ENCODE measurements at places on chromosomes 1 and 21.

GRCh38 chr1:227903614-227904501 lies 43.9 kb downstream of the WNT9A start:
- no peak for DNase-seq

DNA sequence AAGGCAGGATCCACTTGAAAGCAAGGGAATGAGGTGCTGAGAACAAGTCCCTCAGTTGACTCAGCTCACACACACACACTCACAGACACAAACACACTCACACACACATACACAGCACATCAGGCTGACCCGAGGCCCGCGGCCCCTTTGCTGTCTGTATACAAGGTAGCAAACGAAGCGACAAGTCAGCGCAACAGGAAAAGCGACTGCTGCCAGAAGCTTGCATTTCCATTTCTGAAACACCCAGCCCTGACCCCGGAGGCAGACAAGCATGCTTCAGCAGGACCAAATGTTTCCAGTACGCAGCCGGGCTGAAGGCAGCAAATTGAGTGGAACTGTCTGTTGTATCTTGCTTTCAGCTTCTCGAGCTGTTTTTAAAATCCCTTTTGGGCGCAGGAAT lies 501.6 kb downstream of the NPHP4 start:
- DNase-seq, result no peak

DNA sequence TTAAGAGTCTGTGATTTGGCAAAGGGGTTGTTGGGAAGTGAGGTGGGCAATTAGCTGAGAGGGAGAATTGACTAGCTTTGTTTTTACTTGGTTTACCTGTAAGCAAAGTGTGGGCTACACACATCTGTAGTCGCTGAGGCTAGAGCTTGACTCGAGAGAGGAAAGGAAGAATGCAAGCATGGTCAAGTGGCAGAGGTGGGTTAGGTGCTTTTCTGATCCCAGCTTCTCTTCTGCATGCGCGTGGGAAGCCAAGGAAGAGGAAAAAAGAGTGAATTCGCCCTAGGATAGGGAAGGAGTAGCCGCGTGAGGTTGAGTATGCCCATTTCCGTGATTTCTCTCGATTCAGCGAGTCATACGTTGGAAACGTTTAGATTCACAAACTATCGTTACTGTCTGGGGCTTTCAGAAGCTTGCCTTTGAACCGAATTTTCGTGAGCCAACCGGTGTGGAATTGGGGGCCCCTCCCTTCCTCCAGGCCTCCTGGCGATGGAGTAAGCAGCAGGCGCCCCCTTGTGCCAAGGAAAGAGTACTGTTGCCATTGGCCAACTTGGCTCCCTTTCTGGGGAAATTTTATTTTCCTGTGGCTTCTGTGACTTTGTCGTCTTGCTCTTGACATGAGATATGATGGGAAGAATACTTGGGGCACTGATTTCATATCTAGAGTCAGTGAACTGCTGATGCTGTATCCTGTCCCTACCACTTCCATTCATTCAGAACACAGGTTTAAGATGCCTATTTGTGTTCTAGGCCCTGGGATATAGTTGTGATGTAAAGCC lies 1.3 kb downstream of the PIGV start:
- peak; percentile 91 for DNase-seq

DNA sequence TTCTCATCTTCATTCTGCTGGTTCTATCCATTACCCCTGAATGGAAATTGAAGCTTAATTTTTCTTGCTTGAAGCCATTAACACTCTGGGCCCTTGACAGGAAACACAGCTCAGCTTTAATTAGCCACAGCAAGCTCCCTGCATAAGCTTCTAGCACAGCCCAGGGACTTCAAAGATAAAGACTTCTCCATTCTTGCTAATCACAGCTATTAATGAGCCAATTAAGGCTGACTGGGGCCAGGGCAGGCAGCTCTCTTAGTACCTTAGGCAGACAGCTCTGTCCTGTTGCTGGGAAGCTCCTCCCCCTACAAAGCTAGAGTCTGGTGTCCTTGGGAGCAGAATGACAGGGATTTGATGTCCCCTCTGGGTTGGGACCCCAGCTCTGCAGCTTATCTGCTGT lies 27.9 kb upstream of the TRABD2B start:
- DNase-seq, result no peak

GRCh38 chr1:160104486-160104885 lies 6.1 kb upstream of the IGSF8 start:
- DNase-seq, result no peak

DNA sequence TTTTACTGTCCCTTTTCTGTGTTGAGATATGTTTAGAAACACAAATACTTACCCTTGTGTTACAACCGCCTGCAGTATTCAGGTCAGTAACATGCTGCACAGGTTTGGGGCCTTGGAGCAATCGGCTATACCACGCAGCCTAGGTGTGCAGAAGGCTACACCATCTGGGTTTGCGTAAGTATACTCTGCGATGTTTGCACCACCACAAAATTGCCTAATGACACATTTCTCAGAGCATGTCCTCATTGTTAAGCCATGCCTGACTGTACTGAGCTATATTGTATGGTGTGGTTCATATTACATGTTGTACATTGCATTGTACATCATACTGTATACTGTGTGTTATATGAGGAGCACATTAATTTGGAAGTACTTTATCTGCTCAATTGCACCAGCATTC lies 247.4 kb downstream of the RHOU start:
- no peak for DNase-seq

GRCh38 chr1:6359216-6360116 lies 34.1 kb downstream of the ACOT7 start:
- DNase-seq, result peak; percentile 86

DNA sequence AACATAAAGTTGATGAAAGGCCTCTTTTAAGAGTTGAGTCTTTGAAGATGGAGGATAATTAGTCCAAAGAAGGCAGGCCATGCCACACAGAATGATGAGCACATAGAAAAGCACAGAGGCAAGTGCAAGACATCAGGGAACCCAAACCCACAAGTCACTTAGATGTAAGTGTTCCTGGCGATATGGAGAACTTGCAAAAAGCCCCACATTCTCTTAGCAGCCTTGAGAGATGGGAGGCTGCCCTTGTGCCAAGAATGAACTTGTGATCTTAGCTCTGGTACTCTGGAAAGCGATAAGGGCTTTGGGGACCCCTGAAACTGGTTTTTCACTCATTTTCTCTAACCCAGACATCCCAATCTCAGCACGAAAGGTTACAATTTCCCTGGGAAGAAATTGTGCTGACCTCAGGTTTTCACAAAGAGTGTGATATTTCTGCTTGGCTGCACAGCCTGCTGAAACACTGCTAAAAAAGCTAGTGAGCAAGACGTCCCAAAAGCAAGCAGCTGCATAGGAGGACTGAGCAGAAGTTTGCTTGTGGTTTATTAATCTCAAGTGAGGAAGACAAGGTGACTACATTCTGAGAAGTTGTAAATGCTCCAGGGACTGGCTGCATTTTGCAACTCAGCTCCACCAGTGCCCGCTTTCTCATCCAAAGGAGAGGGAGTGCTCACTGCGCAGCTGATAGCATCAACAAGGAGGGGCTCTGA lies 496.9 kb upstream of the CAMK1G start:
- DNase-seq, result no peak

- DNase-seq, result peak; percentile 57
Observed at GRCh38 chr1:169327875-169328274, 39.7 kb downstream of the NME7 start.

GRCh38 chr1:200741551-200742207 lies 3.0 kb downstream of the CAMSAP2 start:
- DNase-seq, result no peak

- no peak for DNase-seq
Observed at GRCh38 chr1:178477373-178477772, 19.4 kb downstream of the CLEC20A start.

GRCh38 chr1:65577278-65577677 lies 156.8 kb downstream of the LEPR start:
- peak; percentile 35 for DNase-seq

DNA sequence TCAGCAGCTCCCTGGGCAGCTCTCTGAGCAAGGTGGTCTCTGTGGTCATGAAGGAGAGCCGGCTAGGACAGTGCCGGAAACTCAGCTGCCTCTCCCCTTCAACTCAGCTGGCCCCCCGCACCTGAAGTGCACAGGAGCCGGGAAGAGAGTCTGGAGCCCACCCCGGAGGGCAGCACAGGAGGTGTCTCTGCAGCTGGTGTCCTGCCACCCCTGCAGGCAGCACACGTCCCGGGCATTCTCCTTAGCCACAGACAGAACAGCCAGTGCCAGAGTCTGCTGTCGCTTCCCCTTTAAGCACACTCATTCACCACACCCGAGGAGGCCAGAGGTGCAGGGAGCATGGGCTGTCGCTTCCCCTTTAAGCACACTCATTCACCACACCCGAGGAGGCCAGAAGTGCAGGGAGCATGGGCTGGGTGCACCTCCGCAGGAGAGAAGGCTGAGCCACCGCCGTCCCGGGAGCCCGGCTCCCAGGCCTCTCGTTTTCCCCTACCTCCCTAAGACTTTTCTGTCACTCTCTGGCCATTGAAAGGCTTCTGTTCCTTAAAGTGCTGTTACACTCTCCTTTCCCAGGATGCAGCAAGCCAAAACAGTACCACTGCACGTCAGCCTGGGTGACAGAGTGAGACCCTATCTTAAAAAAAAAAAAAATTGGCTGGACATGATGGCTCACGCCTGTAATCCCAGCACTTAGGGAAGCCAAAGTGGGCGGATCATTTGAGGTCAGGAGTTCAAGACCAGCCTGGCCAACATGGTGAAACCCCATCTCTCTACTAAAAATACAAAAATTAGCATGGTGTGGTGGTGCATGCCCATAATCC lies 16.9 kb upstream of the SAMD11 start:
- no peak for DNase-seq

DNA sequence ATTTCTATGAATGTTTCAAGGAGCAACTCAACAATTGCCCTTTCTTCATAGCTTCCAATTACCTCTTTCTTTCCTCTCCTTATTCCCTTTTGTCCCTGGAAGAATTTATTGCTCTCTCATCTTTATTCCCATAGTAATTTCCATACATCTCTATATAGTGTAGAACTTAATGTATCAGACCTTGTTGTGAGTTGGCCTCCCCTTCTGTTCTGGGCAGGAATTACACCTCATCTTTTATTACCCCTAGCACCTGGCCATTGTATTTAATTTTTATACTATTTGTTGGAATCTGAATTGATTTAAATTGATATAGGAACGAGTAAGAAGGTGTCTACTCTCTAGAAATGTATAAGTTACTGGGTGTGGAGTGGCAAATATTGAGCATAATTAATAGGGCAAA lies 114.5 kb downstream of the CACHD1 start:
- DNase-seq, result no peak

- DNase-seq, result no peak
Observed at GRCh38 chr1:118325550-118326225, 140.7 kb upstream of the SPAG17 start.
